ENCODE measurements at places on chromosomes 13 and 19. TPM values are rescaled to one million over a fixed set of nuclear protein-coding genes. Genes with fewer than 3 reads are reported as not detected.

Gene SLC25A41
- total RNA-seq, result 0.32 TPM

Gene NTN5
- total RNA-seq, result 0.55 TPM

Gene DIRAS1
- total RNA-seq, result 0.28 TPM

Gene APLP1
- 1.2 TPM for total RNA-seq

Gene ABHD8
- 10.9 TPM for total RNA-seq

Gene ZNF507
- total RNA-seq, result 29.6 TPM

Gene MYH14
- total RNA-seq, result not detected

DNA sequence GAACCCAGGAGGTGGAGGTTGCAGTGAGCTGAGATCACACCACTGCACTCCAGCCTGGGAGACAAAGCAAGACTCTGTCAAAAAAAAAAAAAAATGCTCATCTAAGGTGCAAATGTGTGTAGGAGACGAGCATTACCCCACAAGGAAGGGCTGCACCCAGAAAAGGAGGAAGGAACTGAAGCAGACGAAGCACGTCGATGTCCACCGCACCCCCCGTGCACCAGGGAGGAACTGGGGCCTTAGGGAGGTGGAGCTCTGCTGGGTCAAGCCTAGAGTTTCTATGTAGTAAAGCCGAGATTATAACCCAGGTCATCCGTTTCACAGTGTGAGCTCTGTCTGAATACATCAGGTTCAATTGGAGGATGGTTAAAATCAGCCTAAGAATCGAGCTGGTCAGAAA is 1.1 kb downstream of the VSTM1 start:
- H3K4me3 ChIP-seq, result no peak overlapping the region
- no peak overlapping the region for H3K27ac ChIP-seq
- no peak for DNase-seq
- peaks cover 2% of the 10 kb centered on the region for H3K27me3 ChIP-seq

DNA sequence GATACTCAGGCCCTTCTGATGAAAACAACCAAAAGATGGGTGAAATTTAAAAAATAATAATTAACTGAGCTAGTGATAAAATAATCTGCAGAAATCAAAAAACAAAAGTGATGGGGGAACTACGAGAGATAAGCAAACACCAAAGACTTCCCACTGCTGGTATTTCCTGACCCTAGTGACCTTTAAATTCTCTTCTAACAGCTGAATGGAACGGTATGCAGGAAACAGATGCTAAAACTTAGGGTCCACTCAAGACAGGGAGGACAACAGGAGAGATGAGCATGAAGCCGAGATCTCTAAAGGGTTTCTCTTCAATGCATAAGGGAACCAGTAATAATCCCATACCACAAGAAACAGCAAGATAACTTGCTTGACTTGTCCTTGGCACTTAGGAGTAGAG is 50.8 kb downstream of the USP12 start:
- H3K27ac ChIP-seq, result no peak overlapping the region
- DNase-seq, result no peak
- no peak overlapping the region for H3K4me3 ChIP-seq
- no peaks in the 10 kb centered on the region for H3K27me3 ChIP-seq
- peaks cover 25% of the 10 kb centered on the region for H3K4me1 ChIP-seq

- no peaks in the 10 kb centered on the region for H3K27me3 ChIP-seq
- peak overlapping the region; percentile 88 for H3K27ac ChIP-seq
- no peak for DNase-seq
- peaks cover 11% of the 10 kb centered on the region for H3K4me1 ChIP-seq
Observed at GRCh38 chr19:17419154-17419620, 660 bp upstream of the MVB12A start.

- peaks cover 62% of the 10 kb centered on the region for H3K27me3 ChIP-seq
- peak overlapping the region; percentile 62 for H3K4me3 ChIP-seq
- peak overlapping the region; percentile 36 for H3K27ac ChIP-seq
- DNase-seq, result peak; percentile 28
- peaks cover 20% of the 10 kb centered on the region for H3K4me1 ChIP-seq
- no peaks in the 10 kb centered on the region for H3K36me3 ChIP-seq
Observed at GRCh38 chr13:33017323-33017929, 1.2 kb downstream of the KL start.

DNA sequence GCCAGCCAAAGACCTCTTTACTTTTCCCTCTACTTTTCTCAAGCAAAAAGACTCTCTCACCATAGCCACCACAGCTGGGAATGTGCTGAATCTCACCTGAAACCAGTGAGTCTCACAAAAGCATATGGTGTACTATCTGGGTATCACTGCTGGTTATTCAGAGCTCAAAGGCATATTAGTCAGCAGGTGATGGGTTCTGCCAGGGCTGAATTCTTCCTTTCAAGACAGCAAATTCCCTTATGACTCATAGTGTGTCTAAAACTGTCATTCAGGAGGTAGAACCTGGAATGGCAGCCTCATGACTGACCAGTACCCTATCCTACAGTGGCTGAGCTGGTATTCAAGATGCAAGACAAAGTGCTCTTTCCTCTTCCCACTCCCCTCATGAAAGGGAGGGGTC is 2859.1 kb downstream of the PCDH9 start:
- H3K4me3 ChIP-seq, result no peak overlapping the region
- H3K4me1 ChIP-seq, result no peaks in the 10 kb centered on the region
- no peak for DNase-seq
- H3K27ac ChIP-seq, result no peak overlapping the region

Measured in activated T-helper 2 cell treated with anti-CD3 and anti-CD28 coated beads, Interferon-gamma antibody, Interleukin-2, Interleukin-4, amounts not matched to agents 10 μg/mL and 5 μg/mL and 100 μg/mL, durations not matched to agents 14 hours and 24 hours and 36 hours (primary cell).